ENCODE measurements at places on chromosomes 5 and 9.

- no peak for DNase-seq
Observed at GRCh38 chr5:146426305-146426704, 20.8 kb upstream of the TCERG1 start.

GRCh38 chr5:5373351-5373989, 49.0 kb upstream of the ICE1 start:
- no peak for DNase-seq

DNA sequence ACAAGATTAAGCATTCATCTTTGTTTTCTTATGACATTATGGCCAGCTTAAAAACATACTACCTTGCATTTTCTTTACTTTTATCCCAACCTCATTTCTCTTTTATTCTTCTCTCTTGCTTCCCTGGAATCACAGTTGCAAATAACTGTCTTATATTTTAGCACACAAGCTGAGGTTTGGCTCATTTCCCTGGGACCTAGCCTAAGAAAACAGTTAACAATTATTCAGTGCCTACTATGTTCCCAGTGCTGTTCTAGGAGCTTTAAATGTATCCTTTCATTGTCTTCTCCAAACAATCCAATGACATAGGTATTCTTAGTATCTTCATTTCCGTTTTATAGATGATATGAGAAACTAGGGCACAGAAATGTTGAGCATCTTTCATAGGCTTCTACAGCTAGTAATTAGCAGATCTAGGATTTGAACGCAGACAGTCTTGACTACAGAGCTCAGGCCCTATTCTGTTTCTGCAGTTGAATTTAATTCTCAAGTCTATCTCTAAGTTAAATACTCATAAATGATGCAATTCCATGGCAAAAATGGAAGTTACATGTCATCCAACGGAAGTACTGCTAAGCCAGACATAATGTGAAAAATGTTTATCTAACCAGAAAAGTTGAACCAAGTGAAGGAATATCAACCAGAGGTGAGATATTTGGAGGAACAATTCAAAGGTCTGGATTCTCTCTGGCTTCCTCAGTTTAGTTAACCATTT, 52.3 kb upstream of the MTAP start:
- DNase-seq: peak; percentile 15

DNA sequence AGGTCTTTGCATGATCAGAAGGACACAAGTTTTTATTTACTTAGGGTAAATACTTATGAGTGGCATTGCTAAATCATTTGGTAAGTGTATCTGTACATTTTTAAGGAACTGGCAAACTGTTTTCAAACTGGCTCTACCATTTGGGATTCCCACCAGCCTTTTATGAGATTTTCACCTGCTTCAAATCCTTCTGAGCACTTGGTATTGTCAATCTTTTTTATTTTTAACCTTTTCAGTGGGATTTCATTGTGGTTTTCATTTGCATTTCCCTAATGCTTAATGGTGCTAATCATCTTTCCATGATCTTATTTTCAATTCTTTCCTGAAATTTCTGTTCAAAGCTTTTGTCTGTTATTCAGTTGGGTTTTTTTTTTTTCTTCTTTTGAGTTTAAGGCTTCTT, 475.6 kb downstream of the MAN2A1 start:
- DNase-seq: no peak

DNA sequence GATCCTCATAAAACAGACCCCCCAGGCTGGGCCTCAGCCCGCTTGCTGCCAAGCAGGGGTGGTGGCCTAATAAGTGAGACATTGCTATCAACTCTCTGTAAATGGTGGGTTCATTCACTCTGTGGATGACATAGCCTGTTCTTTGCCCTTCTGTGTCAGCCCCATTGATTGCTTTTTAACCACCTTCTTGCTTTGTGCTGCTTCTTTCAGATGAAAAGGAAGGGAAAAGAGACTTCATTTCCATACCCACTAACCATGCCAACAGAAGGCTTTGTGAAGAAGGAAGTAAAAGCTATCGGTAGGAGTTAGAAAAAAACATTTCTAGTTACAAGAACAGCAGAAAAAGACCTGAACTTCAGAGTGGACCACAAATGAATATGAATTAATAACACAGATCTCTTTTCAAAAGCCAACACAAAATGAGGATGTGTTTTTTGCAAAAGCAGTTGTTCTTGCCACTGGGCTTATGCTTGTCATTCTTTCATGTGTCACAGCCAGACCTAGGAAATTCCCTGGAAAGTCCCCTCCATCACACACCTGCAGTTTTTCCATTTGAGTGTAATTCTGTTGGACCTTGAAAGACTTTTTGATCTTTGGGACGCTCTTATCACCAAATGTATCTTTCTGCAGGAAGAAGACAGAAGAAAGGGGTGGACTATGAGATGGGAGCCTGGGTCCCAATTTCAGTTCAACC, 507.7 kb downstream of the CCDC171 start:
- DNase-seq: no peak

DNA sequence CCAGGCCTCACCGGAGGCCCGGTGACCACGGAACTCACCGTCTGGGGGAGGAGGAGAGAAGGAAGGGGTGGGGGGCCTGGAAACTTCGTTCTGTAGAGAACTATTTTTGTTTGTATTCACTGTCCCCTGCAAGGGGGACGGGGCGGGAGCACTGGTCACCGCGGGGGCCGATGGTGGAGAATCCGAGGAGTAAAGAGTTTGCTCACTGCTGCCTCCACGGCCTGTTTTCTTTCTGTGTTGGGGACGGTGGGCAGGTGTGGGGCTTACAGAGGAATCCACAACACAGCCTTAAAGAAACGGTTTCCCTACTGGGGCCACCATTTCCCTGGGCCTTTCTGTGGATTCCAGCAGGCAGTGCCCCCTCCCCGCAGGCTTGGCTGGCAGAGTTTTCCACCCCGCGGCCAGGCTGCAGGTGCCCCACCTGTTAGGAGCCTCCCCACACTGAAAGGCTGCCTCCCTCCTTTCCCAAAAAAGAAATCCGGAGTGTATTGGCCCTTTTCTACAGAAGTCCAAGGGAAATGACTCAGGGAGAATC, 80.8 kb downstream of the NTNG2 start:
- no peak for DNase-seq

- DNase-seq: no peak
Observed at GRCh38 chr9:92616199-92616641, 53.7 kb downstream of the IPPK start.

GRCh38 chr5:95842854-95843544, 20.5 kb upstream of the GLRX start:
- peak; percentile 89 for DNase-seq

- DNase-seq: no peak
Observed at GRCh38 chr5:172089298-172090117, 83.1 kb upstream of the FBXW11 start.

- peak; percentile 88 for DNase-seq
Observed at GRCh38 chr5:61866930-61867329, 439.1 kb upstream of the KIF2A start.

GRCh38 chr9:124511426-124511840, 4.2 kb upstream of the NR5A1 start:
- DNase-seq: no peak

- no peak for DNase-seq
Observed at GRCh38 chr9:35001285-35001677, 11.7 kb downstream of the DNAJB5 start.

- no peak for DNase-seq
Observed at GRCh38 chr5:175133185-175133584, 310.8 kb downstream of the DRD1 start.

DNA sequence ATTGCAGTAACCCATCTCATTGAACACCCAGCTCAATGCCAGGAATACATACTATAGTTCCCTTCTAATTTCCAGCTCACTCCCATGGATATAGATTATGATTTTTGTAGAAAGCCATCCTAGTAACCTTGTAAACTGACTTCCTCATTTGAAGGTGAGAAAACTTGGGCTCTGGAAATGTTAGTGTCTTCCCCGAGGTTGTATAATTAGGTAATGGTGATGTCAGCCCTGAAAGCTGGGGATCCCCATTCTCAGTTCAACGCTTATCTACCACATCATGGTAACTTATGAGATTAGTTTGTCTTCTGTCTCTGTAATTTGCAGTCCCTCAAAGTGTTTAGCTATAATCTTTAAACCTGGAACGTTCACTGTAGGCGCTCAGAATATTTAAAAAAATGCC, 34.6 kb upstream of the PTCH1 start:
- no peak for DNase-seq

- DNase-seq: no peak
Observed at GRCh38 chr9:137762414-137763061, 115.0 kb upstream of the CACNA1B start.

DNA sequence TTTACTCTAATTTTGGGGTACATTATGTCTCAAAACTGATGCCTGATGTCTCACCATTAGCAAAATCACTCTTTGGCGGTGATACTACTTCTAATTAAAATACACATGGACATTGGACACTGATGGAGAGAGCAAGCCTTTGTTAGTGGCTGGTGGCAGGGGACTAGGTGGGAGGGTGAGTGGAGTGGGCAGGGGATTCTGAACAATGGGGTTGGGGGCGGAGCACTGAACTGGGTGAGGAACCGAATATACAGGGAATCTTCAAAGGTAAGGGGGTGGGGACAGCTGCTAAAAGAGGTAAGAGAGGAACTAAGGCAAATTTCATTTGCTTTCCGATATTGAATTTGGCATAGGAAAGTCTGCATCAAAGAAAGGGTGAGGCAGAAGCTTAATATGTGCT, 88.8 kb downstream of the CARTPT start:
- no peak for DNase-seq

DNA sequence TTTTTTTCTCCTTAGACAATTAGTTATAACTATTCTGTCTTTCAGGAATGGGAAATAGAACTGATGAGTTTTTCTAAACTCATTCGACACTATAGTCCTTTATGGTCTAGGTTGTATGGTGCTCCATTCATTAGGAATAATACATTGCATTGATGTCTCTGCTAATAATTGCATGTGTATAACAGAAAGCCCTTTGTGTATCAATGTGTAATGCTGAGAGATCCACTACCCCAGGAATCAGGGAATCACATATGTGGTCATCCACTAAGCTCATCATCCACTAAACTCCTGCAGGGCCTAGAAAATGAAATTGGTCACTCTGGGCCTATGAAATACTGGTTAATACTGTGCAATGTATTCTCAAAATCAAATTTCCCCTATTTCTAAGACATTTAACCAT, 242.0 kb upstream of the CDH18 start:
- DNase-seq: no peak

DNA sequence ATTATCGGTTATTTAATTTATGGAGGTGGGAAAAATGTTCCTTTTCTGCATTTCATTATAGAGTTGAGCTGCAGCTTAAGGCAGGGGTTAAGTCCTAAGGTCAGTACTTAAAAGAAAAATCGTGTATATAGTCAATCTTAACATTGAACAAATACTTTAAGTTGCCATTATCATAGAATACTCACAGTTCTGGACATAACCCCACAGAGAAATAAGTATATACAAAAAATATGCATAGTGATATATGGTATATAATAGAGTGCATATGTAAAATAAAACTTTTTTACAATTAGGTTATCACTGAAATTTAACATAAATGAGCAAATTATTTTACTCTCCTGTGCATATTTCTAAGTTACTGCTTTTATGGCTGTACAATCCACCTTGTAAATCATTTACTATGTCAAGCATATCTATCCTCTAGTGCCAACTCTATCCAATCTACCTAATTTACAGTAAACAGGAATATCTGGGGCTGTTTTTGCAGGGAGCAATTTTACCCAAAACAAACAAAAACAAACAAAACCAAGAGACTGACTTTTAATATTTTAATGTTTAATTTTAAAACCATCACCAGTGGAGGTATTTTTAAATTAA, 28.8 kb downstream of the TTC39B start:
- DNase-seq: no peak

- no peak for DNase-seq
Observed at GRCh38 chr9:123651273-123651672, 278.7 kb downstream of the DENND1A start.

- no peak for DNase-seq
Observed at GRCh38 chr9:93295031-93295430, 111.1 kb downstream of the WNK2 start.

DNA sequence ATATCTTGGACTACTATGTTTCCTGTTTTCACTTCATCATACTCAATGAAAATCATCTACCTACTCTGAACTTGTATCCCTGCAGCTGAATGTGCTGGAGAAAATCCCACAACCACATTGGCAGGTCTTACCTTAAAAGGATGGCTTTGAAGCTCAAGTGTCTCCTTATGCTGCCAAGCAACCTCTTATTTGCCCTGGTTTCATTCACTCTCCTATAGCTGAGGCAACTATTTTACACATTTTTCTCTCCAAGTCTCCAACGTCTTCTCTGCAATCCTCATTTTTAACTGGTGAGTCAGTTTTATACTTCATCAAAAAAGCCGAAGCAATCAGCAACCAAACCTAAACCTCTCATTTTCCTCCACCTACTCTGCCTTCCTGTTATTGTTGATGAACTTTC, 49.7 kb downstream of the POU4F3 start:
- DNase-seq: peak; percentile 57

DNA sequence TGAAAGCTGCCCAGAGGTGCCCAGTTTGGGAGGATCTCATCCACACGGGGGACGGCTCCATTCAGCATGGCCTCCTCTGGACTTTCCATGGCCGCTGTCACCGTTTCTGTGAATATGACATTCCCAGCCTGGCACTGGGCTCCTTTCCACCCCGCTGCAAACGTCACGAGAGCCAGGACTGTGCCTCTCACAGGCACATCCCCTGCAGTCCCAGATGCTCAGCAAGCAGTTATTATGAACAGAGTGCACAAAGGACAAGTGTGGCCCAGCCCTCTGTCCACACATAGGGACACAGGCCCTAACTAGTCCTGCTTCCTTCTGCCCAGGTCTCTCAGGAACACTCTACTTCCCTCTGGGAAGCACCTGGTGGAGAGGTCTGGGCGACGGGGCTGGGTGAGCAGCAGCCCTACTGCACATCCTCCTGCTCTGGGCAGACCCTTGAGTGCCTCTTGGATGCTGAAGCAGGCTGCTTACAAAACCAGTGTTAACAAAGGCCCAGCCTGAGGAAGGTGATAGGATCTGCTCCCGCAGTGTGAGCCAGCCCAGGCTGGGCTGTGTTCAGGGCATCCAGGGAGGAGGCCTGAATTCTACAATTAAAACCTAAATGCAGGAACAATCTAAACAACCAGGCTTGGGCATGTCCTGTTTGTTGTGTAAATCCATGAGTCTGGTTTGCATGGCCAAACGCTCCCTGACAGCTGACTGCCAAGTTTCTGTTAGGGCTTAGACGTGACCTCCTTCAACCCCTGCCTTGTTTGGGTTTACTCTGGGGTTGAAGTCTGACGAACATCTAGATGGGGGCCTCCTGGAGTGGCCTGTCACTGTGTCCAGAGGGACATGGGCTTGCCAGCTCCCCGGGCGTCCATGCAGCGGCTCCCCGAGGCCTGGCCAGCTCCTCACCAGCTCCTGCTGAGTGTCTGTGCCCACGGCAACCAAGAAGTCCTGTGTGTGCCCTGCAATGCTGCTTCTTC, 269.8 kb downstream of the GADD45G start:
- DNase-seq: no peak
